IPS-NIHi11 (cell line): ENCODE measurements at places on chromosomes 1 and 21.

- no peak for DNase-seq
These were observed 230.1 kb downstream of the TRABD2B start for GRCh38 chr1:47766832-47767740.

DNA sequence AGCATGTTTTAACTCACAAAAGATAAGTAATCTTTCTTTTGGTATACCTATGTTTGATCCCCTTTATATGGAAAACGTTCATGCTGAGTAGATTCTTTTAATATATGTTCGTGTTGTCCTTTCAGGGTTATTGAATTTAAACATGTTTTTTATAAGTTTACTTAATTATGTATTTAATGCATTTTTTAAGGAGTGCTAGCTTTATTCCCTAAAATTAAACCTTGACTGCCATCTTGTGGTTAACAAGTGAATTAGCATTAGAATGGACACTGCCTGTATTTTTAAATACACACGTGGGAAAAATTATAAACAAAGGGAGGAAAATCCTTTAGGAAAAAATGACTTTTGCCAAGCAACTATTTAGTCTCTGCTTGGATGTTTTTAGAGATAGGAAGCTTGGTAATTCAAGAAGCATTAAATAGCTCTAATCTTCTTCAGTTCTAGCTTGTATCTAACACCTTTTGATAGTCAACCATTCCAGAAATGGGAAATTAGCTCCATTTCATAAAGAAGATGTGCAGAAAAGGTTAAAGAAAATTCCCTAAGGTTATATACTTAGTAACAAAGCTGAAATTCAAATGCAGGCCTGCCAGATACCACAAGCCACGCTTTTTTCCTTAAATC is 43.0 kb downstream of the UBE2U start:
- DNase-seq: peak; percentile 64

DNA sequence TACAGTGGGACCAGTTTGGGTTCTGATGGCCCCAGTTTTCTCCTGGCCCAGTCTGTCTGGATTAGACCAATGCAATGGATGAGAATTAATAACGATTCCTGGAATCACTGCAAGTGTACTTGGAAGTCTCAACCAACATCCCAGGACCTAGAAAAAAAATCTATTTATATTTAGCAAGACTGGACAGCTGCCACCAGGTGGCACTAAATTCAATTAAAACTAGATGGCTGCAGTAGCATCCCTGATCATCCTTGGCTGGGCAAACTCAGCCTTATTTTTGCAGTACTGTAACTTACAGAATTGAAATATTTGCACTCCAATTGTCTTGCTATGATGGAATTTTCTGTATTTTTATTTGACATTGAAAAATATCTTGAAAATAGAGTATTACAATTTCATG is 165.7 kb downstream of the NCAM2 start:
- DNase-seq: peak; percentile 46

- DNase-seq: no peak
These were observed 84.6 kb downstream of the VPS13D start for GRCh38 chr1:12314333-12314903.

DNA sequence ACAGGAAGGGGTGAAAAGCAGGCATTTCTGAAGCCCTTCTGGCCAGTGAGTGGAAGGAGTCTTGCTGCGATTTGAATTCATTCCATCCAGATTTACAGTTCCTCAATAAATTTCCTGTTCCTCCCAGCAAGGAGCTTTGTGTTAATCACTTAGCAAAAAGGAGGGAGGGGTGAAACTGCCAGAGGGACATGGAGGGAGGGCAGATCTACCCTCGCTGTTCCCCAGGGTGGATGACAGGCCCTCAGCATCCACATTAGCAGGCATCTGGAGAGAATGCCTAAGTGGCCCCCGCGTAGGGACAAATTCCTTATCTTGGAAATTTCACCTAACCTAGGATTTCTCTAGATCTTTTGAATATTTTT is 1.2 kb downstream of the ETV3 start:
- peak; percentile 37 for DNase-seq

GRCh38 chr1:160451859-160452232 is 51.5 kb downstream of the VANGL2 start:
- no peak for DNase-seq

DNA sequence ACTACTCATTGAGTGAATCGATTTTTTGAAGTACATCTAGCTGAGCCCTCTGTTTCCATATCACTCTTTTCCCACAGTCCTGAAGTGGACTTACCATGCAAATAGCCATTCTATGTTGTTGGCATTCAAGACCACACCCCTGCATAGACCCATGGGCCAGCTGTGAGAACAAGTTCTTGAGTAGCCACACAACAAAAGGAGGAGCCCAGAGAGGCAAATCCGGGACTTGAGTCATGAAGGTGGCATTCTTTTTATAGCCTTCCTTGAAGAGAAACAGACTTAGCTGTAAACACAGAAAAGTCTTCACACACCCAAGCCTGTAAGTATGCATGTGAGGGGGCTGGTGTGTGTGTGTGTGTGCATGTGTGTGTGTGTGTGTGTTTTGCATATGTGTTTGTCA is 13.8 kb upstream of the SPRR5 start:
- DNase-seq: no peak

DNA sequence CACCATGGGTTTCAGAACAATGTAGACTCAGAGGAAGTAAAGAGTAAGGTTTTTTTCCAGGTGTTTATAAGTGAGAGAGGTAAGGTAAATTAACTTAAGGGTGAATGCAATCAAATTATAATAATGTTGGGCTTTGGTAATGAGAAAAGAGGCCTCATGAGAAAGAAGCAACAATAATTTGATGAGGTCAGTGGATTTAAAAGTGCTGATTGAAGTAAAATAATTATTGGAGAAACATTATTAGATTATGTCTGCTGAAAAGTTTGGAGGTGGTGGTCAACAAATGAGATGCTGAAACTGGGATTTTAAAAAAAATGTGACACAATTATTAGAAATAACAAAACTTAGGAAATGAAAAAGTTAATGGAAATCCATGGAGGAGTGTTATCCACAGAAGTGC is 187.4 kb upstream of the BRINP3 start:
- no peak for DNase-seq

- no peak for DNase-seq
These were observed 65.2 kb downstream of the FAAP20 start for GRCh38 chr1:2129256-2129943.

DNA sequence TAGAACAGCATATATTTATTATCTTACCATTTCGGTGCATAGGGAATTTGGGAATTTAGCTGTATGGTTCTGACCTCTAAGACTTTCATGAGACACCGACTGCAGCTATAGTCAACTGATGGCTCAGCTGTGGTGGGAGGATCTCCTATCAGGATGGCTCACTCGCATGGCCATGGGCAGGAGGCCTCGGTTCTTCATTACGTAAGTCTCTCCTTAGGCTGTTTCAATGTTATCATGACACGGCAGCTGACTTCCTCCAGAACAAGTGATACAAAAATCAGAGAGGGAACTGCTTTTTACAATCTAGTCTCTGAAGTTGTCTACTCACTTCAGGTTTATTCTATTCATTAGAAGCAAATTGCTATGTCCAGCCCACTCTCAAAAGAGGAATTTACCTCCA is 13.3 kb upstream of the CAPN8 start:
- DNase-seq: no peak

GRCh38 chr1:29338908-29339575 is 102.7 kb downstream of the PTPRU start:
- DNase-seq: no peak
